ENCODE measurements at places on chromosomes 6 and 20.

DNA sequence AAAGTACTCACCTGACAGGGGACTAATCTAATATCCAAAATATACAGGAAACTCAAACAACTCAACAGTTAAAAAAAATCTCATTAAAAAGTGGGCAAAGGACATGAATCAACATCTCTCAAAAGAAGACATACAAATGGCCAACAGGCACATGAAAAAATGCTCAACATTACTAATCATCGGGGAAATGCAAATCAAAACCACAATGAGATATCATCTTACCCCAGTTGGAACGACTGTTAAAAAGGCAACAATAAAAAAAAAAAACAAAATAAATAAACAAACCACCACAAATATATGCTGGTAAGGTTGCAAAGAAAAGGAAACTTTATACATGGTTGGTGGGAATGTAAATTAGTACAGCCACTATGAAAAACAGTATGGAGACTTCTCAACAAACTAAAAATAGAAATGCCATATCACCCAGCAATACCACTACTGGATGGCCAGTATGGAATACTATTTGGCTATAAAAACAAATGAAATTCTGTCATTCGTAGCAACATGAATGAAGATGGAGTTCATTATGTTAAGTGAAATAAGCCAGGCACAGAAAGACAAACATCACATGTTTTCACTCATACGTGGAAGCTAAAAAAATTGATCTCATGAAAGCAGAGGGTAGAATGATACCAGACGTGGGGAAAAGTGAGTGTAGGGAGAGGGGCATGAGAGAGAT lies 6.6 kb downstream of the SIRPB2 start:
- no peak for DNase-seq

- DNase-seq: no peak
Observed at GRCh38 chr6:54151861-54152260, 40.6 kb downstream of the MLIP start.

DNA sequence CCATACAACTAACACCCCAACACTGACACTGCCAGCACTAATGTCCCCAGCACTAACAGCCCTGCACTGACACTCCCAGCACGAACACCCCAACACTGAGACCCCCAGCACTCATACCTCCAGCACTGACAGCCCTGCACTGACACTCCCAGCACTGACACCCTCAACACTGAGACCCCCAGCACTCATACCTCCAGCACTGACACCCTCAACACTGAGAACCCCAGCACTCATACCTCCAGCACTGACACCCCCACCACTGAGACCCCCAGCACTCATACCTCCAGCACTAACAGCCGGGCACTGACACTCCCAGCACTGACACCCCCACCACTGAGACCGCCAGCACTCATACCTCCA lies 57.2 kb downstream of the ERMARD start:
- no peak for DNase-seq

- DNase-seq: no peak
Observed at GRCh38 chr6:111799576-111800258, 73.5 kb downstream of the FYN start.

- no peak for DNase-seq
Observed at GRCh38 chr6:99530627-99531026, 15.4 kb upstream of the USP45 start.

DNA sequence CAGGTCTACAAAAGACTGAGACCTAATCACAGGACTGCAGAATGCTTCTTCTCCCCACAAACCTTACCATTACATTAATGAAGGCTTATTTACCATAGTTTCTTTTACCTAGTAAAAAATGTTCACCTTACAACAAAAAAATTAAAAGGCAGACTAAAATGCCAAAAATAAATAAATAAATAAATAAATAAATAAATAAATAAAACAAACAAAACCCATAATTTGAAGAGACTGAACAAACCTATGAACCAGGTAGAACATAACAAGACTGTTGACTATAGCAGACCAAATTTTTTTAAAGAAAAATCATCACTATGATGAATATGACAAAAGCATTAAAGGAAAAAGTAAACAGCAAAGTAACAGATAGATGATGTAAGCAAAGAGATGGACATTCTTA lies 946.3 kb downstream of the EPHA7 start:
- DNase-seq: no peak

DNA sequence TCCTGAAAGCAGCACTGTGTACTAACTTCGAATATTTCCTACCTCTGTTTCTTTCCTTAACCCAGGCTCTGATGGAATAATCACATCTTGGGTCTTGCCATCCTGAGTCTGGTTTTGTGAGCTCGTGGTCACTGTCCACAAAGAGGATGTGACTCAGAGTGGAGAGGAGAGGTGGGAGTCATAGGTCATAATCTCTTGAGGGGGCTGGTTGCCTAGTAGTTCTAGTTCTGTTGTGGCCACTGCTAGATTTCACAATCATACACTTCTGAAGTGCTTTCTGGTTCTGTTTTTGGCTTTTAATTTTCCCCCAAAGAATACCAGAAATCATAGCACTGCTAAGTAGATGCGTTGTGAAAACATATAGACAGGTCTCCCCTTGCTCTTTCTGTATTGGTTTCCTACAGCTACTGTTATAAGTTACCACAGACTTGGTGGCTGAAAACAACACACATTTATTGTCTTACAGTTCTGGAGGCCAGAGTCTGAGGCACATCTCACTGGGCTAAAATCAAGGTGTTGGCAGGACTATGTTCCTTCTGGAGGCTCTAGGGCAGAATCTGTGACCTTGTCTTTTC lies 102.8 kb downstream of the NRSN1 start:
- peak; percentile 15 for DNase-seq

- DNase-seq: no peak
Observed at GRCh38 chr6:73062130-73062529, 163.2 kb downstream of the KHDC1L start.

GRCh38 chr6:100269189-100269588 lies 195.5 kb downstream of the SIM1 start:
- no peak for DNase-seq

GRCh38 chr20:55977690-55978459 lies 27.4 kb downstream of the CBLN4 start:
- DNase-seq: no peak

DNA sequence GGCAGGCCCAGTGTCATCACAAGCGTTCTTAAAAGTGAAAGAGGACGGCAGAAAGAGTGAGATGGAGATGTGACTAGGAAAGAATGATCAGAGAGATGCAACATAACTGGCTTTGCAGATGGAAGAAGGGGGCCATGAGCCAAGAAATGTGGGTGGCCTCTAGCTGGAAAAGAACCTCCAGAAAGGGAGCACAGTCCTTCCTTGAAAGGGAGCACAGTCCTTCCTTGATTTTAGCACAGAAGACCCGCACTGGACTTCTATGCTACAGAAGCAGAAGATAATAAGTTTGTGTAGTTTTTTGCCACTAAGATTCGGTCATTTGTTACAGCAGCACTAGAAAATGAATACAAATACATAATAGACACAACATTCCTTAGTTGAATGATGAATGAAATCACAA lies 7.0 kb upstream of the LZTS3 start:
- no peak for DNase-seq

GRCh38 chr20:47019121-47019824 lies 124.6 kb downstream of the EYA2 start:
- peak; percentile 86 for DNase-seq

DNA sequence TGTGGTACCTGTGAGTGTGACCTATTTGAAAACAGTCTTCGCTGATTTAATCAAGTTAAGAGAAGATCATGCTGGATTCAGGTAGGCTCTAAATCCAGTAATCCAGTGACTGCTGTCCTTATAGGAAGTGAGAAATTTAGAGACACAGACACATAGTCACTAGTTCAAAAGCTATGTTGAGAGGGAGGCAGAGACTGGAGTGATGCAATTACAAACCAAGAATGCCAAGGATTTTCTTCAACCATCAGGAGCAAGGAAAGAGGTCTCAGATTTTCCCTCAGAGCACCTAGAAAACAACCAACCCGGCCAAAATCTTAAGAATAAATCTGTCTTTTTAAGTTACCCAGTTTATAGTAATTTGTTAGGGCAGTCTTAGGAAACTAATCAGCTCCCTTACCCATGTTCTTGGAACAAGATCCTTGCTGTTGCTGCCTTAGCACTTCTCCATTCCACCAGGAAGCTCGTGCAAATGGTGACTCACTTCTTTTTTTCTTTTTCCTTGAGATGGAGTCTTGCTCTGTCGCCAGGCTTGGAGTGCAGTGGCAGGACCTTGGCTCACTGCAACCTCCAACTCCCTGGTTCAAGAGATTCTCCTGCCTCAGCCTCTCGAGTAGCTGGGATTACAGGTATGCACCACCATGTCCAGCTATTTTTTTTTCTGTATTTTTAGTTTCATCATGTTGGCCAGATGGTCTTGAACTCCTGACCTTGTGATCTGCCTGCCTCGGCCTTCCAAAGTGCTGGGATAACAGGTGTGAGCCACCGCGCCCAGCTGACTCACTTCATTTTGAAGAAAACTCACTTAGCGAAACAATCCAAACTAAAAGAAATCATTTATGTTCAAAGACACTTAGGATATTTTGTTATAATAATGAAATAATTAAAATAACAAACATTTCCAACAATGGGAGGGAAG lies 34.4 kb upstream of the ZNF184 start:
- no peak for DNase-seq

GRCh38 chr6:74170118-74170517 lies 474.1 kb downstream of the CD109 start:
- no peak for DNase-seq

GRCh38 chr6:54419885-54420284 lies 111.6 kb downstream of the TINAG start:
- DNase-seq: peak; percentile 67

Data from AG09319 (cell line).